ENCODE measurements at places on chromosomes 12 and 14.

DNA sequence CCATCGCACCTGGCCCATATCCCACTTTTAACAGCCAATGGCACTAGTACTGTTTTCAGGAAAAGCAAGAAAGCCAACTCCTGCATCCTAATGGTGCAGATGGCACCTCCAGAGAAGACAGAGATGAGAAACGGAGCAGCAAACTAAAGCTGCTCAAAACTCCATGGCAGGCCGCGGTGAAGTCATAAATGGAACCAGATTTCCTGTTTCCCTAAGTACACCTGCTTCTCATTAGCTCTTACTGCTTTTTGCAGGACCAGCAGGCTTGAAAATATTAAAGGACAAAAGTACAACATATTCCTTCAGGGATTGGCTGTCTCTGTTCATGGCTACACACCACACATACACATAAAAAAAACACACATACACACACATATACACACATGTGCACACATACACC lies 36.7 kb upstream of the LGALS3 start:
- no peak for DNase-seq

GRCh38 chr14:63478010-63478409 lies 65.2 kb downstream of the PPP2R5E start:
- DNase-seq = no peak

DNA sequence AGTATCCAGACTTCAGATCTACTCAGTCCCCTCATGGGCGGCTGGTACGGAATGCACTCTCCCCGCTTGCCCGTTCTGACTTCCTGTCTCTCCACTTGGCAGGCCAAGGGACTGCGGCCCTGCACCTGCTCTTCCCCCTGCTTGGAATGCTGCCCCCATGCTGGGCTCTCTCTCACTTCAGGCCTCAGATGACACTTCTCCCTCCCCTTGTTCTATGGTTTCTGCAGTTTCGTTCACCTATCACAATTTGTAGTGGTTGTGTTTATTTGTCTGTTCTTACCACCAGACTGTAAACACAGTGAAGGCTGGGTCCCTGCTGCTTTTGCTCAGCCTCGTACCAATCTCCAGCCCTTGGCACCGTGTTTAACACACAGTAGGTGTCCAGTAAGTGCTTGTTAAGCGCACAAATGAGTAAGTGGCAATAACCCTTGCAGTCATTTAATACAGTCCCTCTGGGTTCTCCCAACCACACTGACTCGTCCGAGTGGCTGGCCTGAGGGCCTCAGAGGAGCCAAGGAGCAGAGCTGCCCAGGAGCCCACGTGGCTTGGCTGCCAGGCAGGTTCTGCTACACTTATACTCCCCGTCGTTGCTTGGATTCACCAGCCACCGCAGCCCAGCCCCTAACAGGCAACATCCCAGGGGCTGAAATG lies 11.8 kb downstream of the SLC6A12 start:
- no peak for DNase-seq

GRCh38 chr14:71932229-71932981 lies at the start of gene RGS6:
Gene RGS6 (plus strand): TSS chr14:71932429.
- peak; percentile 27 for DNase-seq

GRCh38 chr14:51562816-51563215 lies 88.9 kb upstream of the FRMD6 start:
- peak; percentile 84 for DNase-seq

GRCh38 chr12:56222531-56222895 lies 791 bp upstream of the RNF41 start:
- DNase-seq = no peak

DNA sequence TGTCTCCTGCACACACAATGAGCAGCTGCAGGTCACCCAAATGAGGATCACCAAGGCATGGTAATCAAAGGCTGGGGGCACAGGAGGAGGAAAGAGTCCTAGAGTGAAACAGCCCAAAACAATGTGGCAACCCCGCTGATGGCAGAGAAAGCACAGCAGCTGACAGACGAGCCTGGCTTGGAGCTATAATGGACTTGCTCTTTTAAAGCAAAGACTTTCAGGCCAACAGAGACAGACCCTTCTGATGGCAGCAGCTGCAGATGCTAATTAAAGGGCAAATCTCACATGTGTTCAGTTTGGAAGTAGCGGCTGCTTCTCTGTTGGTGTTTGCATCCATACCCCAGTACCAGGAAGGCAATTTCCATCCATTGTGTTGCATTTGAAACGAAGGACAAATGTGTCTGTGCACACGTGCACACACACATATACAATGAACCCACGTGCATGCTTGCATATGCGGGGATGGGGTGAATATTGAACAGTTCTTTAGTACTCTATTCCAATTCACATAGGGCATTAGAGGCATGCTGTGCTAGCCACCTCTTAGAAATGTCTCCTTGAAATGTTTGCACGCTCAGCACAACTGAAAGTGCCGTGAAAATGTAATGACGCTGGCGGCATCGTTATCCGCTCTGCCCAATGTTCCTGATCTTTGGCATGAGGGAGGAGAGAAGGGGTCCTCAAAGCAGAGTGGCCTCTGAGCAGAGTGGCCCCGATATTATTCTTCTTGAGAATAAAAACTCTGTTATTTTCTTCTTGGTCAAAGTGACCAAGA lies 38.1 kb downstream of the CIT start:
- DNase-seq = no peak

DNA sequence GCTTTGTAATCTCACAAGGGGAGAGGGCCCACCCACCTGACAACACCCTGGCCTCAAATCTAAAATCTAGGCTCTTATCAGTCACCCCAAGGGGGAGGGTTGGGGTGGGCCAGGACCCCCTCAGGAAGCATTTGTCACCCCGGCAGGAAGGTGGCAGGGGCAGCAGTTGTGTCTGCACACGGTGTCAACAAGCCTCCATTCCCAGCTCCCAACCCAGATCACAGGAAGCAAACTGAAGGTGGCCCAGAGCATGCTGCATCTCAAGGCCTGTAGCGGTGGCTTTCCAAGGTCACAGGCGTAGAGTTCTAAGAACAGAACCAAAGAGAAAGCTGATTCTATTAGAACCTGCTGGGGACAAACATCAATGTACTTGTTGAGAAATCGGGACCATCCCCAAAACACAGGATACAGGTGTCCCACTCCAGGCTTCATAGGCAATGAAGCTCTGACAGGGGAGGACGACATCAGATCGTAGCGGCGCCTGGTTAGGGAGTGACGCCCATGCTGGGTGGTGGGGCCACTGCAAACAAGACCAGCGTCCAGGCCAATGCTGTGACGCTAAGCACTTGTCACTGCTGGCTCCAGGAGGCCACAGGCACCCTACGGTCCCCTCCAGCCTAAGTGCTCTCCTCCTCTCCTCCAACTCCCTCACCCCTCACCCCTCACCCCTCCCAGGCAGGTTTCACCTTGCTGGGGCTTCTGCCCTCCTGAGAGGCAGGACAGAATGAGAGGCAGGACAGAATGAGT lies 52.9 kb downstream of the CCDC88C start:
- no peak for DNase-seq

DNA sequence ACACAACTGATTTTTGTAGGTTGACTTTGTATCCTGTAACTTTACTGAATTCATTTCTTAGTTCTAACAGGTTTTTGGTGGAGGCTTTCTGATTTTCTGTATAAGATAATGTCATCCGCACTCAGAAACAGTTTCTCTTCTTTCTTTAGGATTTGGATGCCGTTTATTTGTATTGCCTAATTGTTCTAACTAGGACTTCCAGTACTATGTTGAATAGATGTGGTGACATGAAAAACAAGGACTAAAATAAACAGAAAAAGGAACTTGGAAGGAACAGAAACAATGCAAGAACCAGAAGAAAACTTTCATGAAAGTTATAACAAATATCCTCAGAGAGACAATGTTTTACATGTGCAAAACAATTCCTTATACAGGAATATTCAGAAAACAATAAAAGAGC lies 100.3 kb downstream of the GTF2A1 start:
- no peak for DNase-seq

DNA sequence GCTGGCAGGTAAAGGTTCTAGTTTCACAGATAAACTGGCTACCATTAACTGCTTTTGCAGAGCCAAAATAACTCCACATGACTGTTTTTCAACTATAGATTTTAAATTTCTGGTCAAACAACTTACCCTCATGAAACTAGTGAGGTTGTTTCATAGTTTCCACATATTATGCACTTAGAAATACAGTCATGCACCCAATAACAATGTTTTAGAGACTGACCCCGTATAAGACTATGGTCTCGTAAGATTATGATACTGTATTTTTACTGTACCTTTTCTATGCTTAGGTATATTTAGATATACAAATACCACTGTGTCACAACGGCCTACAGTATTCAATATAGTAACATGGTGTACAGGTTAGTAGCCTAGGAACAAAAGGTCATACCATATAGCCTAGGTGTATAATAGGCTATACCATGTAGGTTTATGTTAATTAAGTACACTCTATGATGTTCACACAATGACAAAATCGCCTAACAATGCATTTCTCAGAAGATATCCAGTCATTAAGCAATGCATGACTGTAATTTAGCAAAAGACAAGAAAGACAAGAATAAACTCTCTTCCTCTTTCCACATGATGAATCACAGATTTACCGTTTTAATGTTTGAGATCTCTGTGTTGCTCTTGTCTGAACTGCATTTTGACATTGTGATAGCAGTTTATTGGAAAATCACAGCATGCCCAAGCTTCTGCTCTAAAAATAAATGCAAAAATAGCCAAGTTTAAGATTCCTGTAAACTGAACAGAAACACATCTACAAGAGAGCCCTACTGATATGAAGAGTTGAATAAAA lies 17.1 kb downstream of the DICER1 start:
- peak; percentile 75 for DNase-seq

GRCh38 chr14:22002860-22003284 lies 329.3 kb upstream of the OR4E1 start:
- DNase-seq = no peak

DNA sequence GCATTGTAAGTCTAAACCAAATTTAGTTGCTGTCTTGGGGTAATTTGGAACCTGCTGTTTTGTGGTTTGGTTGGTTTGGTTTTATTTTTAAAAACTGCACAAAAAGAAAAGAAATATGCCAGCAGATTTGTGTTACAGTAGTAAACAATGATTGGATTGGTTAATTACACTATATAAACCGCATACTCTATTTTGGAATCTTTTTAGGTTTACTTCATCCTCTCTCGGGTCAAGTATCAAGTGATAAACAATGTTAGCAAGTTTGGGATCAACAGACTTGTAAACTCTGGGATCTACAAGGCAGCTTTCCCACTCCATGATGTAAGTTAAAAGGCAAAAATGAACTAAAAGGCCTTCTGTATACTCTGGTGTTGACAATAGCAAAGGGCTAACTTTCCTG lies 132.4 kb downstream of the ANO6 start:
- no peak for DNase-seq

- no peak for DNase-seq
These were observed 267.0 kb downstream of the DACT1 start for GRCh38 chr14:58904776-58905175.

DNA sequence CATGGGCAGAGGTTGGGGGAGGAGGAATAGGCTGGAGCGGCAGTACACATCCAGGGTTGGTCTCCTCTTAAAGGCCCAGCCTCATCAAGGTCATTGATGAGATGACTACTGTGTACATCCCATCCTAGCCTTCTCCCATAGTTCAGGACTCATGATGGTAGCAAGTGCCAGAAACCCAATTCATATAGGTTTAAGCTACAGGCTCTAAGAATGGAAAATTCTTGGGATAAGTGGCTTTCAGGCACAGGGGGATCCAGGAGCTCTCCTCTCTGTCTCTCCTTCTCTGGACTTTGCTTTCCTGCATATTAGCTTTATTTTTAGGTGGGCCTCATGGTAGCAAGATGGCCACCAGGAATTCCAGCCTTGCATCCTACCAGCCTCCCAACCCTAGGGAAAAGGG lies 6.3 kb downstream of the SDSL start:
- DNase-seq = no peak

DNA sequence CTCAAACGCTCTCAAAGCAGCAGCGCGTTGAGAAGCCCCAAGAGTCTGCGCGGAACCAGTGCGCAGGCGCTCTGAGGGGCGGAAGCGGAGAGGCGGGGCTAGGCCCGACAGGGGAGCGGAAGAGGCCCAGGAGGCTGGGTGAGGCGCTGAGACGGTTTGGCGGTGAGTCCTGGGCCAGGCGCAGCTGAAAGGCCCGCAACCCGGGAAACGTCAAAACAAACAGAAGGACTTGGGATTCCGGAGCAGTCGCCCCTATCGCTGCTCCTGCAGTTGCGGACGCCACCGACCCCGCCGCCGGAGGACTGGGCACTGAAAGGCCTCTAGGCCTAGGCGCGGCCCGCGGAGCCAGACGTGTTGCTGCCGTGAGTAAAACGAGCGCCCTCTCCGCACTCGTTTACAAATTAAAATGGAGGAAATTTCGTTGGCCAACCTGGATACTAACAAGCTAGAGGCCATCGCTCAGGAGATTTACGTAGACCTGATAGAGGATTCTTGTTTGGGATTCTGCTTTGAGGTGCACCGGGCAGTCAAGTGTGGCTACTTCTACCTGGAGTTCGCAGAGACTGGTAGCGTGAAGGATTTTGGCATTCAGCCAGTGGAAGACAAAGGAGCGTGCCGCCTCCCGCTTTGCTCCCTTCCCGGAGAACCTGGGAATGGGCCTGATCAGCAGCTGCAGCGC lies at the start of gene ATXN7L3B:
ATXN7L3B (plus strand) TSS at position 129 of the 679 bp plus-strand sequence; CDS start at position 407, 278 bp downstream.
- peak; percentile 94 for DNase-seq

DNA sequence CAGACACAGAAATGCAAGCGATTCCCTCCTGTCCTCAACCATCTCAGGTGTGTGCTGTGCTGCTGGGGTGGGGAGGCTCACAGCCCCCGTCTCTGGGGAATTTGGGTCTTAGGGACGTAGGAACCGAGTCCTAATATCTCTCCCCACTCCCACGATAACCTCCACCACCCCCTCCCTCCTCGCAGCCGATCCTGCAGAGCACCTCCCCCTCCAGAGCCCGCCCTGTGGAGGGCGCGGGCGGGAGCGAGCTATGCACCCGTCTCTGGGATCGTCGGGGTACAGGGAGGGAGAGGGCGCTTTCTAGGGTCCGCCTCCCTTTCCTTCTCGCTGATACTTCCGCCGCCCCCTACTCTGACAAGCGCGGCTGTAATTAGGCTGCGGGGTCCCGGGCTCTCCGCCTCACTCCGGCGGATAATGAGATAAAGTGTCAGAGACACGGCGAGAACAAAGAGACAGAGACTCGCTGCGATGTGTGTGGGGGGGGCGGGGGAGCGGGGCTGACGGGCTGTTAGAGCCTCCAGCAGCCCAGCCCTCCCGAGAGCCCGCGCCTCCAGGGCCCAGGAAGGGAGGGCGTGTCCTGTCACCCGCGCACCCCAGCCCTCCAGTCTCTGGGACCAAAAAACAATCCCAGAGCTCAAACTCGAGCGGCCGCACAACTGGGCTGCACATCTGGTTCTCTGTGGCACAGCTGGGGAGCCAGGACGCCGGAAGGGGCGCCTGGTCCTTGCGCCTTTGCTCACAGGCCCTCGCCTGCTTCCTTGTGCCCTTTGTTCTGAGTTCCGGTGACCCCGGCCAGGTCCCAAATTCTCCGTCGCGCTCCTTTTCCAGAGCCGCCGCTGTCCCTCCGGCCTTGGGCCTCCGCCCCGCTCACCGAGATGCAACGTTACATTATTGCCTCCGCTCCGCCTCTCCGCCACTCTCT lies 8.7 kb downstream of the SHMT2 start:
- DNase-seq = no peak

- no peak for DNase-seq
These were observed 42.8 kb downstream of the KDM2B start for GRCh38 chr12:121537814-121538698.
